ENCODE measurements at places on chromosomes 2 and 18.

DNA sequence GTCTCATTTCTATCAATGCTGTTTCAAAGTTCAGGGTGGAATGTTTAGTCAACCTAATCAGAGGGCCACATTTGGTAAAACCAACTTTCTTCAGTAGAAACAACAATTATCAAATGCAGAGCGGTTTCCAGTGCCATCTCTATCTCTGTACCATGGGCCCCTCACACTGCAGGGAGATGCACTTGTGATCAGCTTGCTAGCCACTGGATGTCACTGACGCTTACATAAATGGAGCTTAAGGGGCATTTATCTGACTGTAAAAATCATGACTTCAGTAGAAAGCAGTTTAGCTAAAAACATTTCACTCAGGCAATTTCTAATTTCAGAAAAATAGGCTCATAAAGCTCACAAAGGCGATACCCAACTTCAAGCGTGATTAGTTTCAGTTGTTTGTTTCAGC lies 678.0 kb downstream of the ZEB2 start:
- no peak for DNase-seq

- no peak for DNase-seq
These were observed 19.7 kb upstream of the SANBR start for GRCh38 chr2:61045999-61046398.

DNA sequence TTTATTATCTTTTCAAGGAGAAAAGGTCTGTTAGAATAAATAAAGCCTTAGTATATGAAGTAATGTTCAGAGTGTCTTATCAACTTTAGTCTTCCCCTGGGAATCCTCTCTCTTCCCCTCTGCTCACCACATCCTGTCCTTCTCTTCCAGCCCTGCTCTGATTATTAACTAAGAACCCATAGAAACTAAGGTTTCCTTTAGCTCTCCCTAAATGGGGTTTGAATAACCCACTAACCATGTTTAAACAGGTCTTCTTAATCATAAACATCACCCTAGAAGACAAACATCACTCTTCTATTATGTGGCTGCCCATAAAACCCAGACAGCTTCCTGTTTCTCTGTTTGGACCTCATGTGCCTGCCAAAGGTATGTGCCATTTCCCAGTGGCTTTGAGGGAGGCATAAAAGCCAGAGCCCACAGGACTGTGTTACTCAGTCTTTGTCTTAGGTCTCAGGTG lies 50.1 kb downstream of the SLC14A1 start:
- DNase-seq = no peak

- no peak for DNase-seq
These were observed 165.6 kb downstream of the KLHL29 start for GRCh38 chr2:23550553-23550952.

DNA sequence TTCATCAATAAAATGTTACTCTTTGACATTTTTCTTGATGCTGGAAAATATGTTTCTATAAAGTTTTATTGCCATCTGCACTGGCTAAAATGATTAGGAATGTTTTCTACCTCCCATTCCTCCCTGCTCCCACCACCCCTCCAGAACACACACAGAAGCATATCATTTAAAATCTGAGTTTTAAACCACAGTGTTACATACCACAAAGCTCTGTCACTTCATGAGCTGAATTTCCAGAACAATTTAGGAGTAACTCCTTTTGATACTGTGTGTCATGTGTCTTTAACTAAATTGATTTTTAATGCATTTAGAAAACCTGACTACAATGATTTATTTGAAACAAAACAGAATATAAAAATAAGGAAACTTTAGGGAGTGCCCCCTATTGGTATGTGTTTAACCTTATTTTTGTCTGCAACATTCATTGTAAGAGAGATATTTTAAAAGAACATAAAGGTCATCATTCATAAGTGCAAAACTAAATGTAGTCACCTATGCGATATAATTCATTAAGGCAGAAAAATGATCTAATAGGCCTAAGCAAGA lies 52.0 kb downstream of the FEZ2 start:
- no peak for DNase-seq

DNA sequence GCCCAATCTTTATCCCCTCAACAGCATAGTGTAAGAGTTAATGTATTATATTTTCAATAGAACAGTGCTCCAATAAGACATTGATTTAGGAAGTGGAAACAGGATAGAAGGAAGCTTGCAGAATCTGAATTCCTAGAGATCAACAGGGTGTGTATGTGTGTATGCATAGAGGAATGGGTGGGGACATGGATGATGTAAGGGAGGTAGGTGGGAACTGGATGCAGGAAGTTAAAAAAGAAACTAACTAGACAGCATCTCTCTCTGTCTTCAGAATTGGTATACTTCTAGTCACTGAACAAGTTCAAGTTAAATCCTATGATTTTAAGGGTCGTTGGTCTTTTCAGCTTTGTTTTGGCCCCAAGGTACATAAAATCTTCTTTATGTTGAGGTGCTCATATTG lies 196.6 kb downstream of the PMAIP1 start:
- no peak for DNase-seq

GRCh38 chr2:138948070-138948539 lies 167.9 kb upstream of the NXPH2 start:
- no peak for DNase-seq

Data from activated naive CD8-positive, alpha-beta T cell treated with anti-CD3 and anti-CD28 coated beads, Interleukin-2, amount 50 U/mL, for 24 hours (primary cell).